Suprapubic skin (tissue), 4 donors: ENCODE measurements at places on chromosomes 2 and 18.

DNA sequence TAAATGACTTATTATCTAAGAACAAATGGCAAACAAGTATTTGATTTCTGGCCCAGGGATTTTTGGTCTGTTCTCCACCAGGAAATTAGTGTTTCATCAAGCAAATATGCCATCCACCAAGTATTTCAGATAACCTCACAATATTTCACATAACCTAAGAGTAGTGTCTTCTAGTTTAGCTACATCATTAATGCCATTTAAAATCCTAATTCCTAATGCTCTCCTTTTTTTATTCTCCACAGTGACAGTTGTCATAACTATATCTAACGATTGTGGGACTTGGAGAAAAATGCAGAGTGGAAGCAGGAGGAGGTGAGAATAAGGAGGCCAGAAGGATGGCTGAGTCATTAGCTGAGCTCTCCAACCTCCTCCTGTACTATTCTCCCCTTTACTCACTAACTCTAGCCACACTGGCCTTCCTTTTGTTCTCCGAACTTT, 58.5 kb upstream of the CTLA4 start:
- no peak for DNase-seq

DNA sequence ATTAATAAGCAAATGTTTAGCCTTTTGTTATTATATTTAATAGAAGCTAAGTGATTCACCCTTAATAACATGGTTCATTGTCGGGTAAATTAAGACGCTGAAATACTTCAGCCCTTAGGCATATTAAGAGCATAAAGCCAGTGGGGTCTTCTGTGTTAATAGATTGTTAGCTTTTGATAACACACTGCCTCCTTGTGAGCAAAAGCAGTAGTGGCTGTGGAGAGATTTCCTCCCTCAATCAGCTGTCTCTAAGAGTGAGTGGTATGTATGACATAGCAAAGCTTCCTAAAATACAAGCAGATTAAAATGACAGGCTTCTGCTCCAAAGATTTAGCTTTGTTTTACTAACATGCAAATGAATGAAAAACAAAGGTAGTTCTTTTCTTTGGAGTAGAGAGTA, 143.7 kb upstream of the SYT4 start:
- no peak for DNase-seq

DNA sequence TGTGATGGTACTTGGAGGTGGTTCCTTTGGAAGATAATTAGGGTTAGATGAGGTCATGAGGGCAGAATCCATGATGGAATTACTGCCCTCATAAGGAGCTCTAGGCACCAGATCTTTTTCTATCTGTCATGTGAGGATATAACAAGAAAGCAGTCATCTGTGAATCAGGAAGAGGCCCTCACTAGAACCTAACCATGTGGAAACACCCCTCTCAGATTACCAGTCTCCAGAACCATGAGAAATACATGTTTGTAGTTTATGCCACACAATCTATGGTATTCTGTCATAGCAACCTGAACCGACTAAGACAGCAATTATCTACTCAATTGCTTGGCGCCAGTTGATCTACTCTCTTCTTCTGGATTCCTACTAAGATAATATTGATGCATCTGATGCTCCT, 2.4 kb upstream of the SERPINB10 start:
- DNase-seq, result no peak

- no peak for DNase-seq
Observed at GRCh38 chr18:9849407-9850283, 36.1 kb upstream of the TXNDC2 start.

GRCh38 chr2:222730366-222730999, 59.0 kb downstream of the MOGAT1 start:
- DNase-seq, result no peak

- DNase-seq, result no peak
Observed at GRCh38 chr2:120793682-120794403, 58.2 kb downstream of the GLI2 start.

- no peak for DNase-seq
Observed at GRCh38 chr2:54613386-54613785, 110.1 kb upstream of the EML6 start.

DNA sequence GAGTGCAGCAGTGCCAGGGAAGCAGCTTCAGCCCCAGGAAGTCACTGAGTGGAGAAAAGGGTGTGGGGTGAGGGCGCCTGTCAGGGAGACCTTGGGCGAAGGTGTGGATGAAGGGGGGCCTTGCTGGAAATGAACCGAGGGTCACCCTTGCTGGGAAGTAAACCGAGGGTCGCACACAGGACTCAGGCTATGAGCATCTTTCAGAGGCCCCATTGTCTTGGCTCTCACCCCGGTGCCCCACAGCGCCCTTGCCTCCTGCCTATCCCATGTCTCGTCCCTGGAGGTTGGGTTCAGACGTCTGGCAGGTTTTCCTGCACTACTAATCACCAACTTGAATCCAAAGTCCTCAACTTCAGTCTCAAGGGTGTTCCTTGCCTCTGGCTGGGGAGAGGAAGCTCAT, 122.8 kb upstream of the PXDN start:
- DNase-seq, result no peak

DNA sequence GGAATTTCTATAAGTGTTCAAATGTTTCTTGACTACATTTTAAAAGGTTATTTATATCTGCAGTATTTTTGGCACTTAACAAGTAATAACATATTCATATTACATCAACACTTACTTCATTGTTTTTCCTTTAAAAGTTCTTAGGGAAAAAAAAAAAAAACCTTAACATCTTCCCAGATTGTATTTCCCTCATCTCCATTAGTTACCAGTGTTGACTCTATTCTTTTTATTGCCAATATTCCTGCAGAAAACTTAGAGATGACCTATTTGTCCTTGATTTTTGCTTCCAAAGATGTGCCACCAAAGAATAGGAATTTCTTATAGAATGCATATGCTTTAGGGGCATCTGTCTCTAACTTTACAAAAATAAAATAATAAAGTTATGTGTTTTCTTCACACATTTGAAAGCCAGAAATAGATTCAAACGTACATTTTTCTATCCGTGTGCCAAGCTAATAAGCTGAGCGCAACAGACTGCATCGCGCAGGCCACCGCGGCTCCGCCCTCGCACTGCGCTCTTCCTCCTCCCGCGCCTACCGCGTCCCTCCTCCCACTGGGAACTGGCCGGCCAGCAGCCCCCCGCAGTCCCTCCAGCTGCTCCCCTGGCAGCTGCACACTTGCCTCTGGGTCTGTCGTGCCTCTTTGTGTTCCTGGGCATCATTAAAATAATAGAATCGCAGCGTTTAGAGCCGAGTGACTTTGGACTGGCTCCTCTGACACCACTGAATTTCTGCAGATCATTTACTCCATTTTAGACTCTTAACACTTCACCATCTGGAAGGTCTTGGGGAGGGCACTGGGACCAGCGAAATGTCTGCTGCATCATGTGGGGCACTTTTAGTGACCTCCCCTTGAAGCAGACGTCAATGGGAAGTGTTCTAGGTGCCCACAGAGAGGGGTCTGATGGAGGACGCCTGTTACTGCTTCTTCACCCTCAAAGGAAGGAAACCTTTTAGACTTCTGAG, 21.2 kb upstream of the NAB1 start:
- DNase-seq, result no peak

DNA sequence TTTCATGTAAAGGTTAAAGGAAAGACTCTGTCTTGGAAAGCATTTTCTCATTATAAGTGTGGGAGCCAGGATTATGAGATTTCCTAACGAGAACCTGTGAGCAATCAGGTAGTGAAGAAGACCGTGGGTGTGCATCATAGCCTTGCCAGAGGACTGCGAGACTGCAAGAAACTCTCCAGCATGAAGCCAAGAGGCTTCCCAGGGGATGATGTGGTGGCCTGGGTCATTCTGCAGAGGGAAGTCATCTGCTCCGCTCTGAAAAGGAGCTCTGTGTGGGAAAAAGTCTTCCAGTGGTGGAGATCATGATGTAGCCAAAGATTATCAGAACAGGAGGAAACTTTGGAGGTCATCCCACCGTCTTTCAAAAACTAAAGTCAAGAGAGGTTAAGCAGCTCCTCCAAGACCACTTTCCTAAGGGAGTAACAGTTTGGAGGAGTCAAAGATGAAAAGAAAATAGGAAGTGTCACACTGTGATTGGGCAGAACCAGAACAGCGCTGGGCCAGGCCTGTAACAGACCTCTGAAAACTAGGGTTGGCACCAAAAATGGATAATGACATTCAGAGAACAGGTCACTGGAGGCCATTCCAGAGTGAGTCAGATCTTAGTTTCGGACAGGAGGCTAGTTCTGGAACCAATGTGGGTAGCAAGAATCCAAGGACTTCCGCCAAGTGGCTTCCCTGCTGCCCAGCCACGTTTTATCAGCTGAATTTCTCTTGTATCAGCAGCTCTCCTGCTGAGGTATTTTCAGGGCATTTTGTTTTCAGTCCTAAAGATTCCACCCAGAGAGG, 113.0 kb downstream of the LRATD1 start:
- no peak for DNase-seq

DNA sequence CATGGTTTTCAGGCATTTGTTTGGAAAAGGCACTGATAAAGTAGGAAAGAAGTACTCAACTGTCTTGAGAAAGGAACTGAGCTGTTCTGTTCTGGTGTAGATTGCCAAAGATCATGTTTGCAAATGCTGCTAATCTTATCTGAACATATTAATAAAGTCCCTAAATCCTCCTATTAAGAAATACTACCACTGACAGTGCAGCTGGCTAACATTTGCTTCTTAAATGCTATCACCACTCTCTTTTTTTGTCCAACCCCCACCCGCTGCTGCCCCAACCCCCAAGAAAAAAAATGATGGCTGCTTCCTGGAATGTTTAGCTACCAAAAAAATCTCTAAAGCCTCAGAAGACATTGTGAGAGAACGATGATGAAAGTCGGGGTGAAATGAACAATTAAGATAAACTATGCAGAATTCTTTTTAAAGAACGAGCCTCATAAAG, 130.7 kb downstream of the CCBE1 start:
- DNase-seq, result no peak

DNA sequence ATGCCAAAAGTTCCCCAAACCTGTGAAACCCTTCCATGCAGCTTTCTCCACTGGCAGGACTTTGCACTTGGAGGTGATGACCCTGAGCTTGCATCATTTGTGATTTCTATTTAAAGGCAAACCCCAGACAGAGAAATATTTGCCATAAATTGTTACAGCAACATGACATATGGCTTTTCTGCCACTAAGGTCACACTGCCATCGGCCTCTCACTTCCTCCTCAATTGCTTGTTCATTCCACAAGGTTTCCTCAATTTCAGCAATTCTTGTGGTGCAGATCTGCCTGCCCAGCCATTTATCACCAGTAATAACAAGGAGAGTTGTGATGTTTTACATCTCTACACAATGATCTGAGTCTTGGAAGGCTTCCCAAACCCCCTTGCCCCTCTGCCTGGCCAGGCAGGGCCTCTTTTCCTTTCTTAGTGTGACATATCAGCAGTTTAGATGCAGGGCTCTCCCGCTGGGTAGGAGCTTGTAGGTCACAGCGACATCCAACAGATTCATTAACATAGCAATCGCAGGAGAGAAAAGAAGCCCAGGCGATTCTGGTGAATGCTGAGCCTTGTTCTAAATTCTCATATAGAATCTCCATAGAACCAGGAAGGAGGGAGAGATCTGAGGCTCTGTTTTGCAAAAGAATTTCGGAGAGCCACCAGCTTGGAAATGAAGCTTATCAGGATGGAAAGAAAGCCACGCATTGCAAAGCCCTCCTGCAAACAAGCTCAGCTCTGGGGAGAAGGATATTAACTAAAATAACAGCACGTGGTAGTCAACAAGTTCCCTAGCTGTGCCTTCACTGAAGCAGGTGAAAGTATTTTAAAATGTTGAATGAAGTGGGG, 46.7 kb upstream of the ITGA6 start:
- no peak for DNase-seq

GRCh38 chr2:4561196-4561595, 857.8 kb downstream of the DCDC2C start:
- no peak for DNase-seq

GRCh38 chr2:112155331-112156151, 17.4 kb downstream of the FBLN7 start:
- DNase-seq, result no peak

GRCh38 chr2:53455094-53455493, 312.5 kb upstream of the CHAC2 start:
- DNase-seq, result no peak

DNA sequence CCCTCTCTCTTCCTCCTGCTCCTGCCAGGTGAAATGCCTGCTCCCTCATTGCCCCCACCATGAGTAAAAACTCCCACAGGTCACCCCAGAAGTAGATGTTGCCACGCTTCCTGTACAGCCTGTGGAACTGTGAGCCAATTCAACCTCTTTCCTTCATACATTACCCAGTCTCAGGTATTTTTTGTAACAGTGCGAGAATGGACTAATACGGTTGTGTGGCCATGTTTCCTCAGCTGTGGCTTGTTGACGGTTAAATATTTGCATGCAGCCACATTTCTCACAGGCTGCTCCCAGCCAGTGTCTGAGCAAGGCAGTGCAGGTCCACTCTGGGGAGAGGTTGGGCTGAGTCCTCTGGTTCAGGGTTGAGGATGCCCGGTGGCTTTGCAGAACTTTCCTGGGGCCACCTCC, 27.8 kb upstream of the COPS8 start:
- no peak for DNase-seq

- DNase-seq, result peak; percentile 89
Observed at GRCh38 chr2:18520451-18521425, 39.7 kb downstream of the RDH14 start.

- DNase-seq, result no peak
Observed at GRCh38 chr2:207632575-207633493, 7.6 kb upstream of the METTL21A start.

DNA sequence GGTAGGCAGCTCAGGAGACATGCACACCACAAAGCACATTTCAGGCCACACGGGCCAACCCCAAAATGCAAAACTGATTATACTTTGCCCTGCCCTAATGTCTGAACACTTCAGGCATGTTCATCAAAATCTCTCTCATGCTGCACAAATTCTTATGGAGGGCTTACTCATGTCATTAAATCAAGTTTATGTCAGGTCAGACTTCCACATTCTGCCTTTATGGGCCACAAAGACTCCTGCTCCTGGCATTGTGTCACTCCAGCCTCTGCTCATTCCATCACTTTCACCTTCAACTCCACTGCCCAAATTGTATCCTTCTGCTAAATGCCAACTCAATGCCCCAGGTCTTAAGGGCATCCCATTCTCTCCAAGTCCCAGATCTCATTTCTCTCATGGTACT, 9.2 kb downstream of the UXS1 start:
- DNase-seq, result no peak

- no peak for DNase-seq
Observed at GRCh38 chr18:58249712-58250111, 205.7 kb downstream of the NEDD4L start.

DNA sequence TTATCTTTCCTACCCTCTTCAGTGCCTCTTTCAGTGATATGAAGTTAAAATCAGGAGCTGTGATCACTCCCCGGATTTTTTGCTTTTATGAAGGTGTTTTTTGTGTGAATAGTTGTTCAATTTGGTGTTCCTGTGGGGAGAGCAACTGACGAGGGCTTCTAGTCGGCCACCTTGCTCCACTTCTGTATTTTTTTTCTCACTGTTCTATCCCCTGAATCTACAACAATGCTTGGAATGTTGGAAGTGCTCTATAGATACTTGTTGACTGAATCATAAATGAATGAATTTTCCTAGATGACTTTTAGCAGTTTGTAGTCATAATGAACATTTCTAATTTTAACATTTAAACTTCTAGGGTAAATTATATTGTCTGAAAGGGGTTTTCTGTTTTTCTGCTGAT, 247.3 kb downstream of the ZNF385B start:
- DNase-seq, result no peak

- no peak for DNase-seq
Observed at GRCh38 chr2:167018590-167018989, 130.3 kb downstream of the XIRP2 start.

GRCh38 chr2:29196792-29197788, 81.9 kb downstream of the CLIP4 start:
- DNase-seq, result no peak
